Metanephros (tissue), 2 donors: ENCODE measurements at places on chromosomes 13 and 19. TPM values are rescaled to one million over a fixed set of nuclear protein-coding genes. Genes with fewer than 3 reads are reported as not detected.

The BCAM gene
- 467 TPM for total RNA-seq

The OR7C1 gene
- total RNA-seq: under 0.01 TPM

The SELENOV gene
- total RNA-seq: 4.7 TPM

The TNNI3 gene
- 1.1 TPM for total RNA-seq

The IL11 gene
- total RNA-seq: 0.41 TPM

The COL4A2 gene
- 835 TPM for total RNA-seq

The PROZ gene
- total RNA-seq: 0.58 TPM

The FGF9 gene
- 9.3 TPM for total RNA-seq
